Frontal cortex (tissue), 4 donors: ENCODE measurements at places on chromosomes 6 and 20.

DNA sequence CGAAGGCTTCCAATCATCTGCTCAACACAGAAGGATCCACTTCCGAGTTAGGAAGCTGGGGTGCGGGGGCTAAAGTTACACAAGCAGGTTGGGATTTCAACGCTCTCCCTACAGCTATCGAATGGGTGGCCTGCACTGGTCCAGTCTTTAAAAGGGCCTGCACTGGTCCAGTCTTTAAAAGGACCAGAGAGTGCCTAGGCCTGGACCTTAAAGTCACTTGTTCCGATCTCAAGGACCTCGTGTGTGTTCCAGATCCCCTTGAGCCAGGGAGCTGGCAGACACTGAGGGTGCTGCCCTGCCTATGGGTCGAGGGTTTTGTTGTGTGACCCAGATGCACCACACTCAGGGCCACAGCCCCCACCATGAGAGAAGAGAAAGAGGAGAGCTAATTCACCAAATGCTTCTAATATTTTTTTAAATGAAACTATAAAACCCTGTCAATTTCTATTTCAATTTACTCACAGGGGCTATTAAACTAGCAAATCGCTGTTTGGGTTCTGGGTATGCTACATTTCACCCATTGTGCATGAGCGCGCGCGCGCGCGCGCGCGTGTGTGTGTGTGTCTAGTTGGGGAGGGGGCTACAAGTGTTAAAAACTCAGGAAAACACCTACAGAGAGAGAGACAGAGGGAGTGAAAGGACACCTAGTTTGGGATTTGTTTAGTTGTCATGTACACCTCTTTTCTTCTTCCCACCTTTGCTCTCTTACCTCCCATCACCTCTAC lies 7.5 kb downstream of the TFAP2B start:
- no peak for DNase-seq

DNA sequence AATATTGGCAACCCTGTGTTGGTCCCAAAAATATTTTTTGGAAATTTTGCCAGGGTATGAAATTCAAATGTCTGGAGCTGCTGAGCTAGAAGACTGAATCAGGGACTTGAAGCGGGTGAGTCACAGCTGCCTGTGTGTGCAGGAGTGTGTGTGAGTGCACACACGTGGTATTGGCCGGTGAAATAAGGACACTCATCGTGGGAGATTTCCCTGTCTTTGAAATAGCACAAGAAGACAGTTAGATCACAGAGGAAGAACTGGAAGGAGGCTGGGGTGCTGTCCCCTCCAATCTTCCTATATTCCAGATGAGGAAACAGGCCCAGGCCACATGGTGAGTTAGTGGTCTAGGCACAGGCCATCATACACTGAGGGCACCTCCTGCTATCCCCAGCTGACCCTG lies 123.8 kb upstream of the MLN start:
- DNase-seq: peak; percentile 64

DNA sequence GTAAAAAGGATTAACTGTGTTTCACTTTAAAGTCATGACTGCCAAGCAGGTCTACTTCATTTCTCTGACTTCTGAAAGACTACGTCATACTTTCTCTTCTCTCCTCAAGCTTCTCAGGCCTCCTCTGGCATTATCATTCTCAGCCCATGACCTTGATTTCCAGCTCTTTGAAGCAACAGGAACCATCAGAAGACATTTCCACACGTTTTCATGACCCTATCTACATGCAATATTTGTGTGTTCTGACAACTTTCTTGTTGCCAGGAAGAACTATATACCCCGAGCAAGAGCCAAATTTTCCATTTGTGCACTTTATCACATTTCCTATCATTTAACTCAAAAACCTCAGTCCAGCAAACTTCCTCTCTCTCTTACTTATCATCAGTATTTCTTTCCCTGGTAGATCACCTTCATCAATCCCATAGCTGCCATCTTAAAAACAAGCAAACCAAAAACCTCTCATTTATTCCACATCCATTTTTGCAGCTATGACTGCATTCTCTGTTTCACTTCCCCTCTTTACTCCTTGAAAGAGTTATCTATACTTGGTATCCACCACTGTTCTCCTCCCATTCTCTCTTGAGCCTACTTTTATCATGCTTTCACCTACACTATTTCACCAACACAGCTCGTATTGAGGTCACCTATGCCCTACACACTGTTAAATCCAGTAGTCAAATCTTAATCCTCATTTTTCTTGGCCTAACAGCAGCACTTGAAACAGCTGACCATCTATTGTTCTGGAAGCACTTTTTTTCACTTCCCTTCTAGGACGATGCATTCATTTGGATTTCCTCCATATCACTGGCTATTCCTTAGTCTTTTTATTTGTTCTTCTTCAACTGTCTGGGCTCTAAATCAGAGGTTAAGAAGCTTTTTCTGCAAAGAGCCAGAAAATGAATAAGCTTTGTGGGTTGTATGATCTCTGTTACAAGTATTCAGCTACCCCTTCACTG lies 47.1 kb downstream of the STX7 start:
- no peak for DNase-seq

- DNase-seq: no peak
Measured at GRCh38 chr20:301886-302848, 4.8 kb downstream of the ZCCHC3 start.

GRCh38 chr20:37011147-37011546 lies 59.6 kb upstream of the SAMHD1 start:
- no peak for DNase-seq

- no peak for DNase-seq
Measured at GRCh38 chr20:9149087-9149486, 80.2 kb downstream of the PLCB4 start.

DNA sequence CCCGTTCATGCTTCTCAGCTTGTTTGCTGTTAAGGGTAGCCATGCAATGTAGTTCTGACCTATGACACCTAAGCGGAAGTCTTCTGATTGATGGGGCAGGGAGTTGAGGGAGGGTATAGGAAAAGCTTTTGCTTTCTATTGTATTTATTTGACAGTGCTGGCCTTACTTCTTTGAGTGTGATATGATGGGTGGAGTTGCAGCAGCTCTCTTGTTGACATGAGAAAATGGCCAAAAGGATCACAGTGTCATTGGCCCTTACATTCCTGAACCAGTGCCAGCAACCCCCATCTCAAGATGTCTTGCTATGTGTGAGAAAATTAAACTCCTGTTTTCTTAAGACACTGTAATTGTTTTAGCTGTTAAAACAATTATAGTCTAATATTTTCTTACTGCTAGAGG lies 117.5 kb downstream of the SAMD5 start:
- no peak for DNase-seq

GRCh38 chr6:143612186-143612585 lies 65.6 kb upstream of the PHACTR2 start:
- no peak for DNase-seq

- no peak for DNase-seq
Measured at GRCh38 chr6:159959165-159959975, 9.5 kb upstream of the IGF2R start.

- DNase-seq: no peak
Measured at GRCh38 chr20:50379049-50379990, 130.9 kb upstream of the PTPN1 start.

- DNase-seq: no peak
Measured at GRCh38 chr20:40960101-40960500, 68.5 kb upstream of the TOP1 start.

- DNase-seq: no peak
Measured at GRCh38 chr6:89527634-89528033, 94.7 kb downstream of the ANKRD6 start.

DNA sequence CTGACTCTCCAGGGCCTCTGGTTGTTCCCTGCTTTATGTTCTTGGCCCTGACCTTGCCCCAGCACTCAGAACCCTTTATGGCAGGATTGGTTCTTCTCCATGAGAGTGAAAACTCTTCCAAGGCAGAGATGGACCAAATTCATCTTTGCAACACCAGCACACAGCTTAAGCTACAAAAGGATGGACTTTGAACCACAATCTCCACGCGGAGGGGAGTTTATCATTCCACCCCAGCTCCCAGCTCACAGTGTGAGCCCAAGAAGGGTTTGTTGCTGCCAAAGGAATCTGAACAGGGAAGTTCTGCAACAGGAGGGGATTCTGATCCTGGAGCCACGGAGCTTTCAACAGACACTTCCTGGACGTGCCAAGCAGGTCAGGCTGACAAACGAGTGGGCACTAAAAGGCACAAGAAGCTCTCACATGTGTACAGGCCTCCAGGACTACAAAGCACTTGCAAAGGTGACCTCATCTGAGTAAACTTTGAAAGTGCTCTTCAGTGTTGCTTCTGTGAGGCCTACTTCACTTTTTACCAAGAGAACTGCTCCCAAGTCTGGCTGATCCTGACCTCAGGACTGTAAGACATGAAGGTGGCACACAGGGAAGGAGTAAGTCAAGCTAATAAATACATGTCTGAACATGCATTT lies 8.9 kb downstream of the FITM2 start:
- DNase-seq: no peak

DNA sequence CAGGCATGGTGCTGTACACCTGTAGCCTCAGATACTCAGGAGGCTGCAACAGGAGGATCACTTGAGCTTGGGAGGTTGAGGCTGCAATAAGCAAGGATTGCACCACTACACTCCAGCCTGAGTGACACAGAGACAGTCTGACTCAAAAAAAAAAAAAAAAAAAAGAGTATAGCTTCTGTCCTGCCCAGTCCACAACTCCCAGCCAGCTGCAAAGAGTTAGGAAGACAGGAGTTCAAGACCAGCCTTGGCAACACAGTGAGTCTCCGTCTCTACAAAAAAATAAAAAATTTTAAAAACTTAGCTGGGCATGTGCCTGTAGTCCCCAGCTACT lies 28.3 kb upstream of the TLDC2 start:
- no peak for DNase-seq

- no peak for DNase-seq
Measured at GRCh38 chr20:20827992-20828597, 115.7 kb upstream of the RALGAPA2 start.

DNA sequence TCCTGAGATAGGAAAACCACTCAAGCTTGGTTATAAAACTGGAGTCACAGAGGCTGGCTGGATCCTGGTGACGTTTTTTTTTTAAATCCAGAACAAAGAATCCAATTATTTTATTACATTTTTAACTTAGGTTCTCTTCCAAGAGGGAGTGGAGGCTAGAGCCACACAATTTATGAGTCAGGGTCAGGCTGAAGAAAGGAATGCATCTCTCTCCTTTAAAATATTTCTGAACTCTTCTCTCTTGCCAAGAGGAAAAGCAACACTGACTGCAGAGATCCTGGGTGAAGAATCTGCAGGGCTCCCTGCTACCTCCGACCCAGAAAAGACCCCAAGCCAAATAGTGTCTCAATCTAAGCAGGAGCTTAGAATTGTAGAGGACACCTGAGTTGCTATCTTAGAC lies 88.5 kb upstream of the SSTR4 start:
- no peak for DNase-seq

- no peak for DNase-seq
Measured at GRCh38 chr6:142374965-142375733, 73.3 kb downstream of the ADGRG6 start.

GRCh38 chr6:22473991-22474682 lies 95.2 kb upstream of the HDGFL1 start:
- no peak for DNase-seq

DNA sequence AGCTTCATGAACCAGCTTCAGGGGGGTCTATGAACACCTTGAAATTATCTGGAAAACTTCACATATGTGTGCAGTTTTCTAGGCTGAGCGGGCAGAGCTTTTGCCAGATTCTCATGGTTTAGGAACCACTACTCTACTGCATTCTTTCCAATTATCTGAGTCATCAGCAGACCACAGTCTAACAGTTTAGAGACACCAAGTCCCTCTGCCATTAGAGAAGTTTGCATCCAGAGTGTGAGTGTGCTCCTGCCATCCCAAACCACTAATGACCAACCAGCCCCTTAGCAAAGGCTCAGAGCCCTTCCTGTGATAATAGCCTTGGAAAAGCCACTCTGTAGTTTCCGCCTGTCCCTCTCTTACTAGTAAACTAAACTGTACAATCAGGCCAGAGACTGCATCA lies 96.8 kb downstream of the PHACTR1 start:
- DNase-seq: no peak

DNA sequence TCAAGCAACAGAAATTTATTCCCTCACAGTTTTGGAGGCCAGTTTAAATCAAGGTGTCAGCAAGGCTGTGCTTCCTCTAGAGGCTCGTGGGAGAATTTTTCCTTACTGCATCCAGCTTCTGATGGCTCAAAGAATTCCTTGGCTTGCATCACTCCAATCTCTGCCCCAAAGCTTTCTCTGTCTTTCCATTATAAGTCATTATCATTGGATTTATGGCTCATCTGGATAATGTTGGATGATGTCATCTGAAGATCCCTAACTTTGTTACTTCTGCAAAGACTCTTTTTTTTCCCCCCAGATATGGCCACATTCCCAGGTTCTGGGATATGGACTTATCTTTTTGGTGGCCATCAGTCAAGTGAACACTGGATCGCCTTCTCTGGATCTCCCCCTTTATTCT lies 146.3 kb upstream of the B3GAT2 start:
- DNase-seq: no peak

- DNase-seq: no peak
Measured at GRCh38 chr6:143872201-143872600, 7.9 kb downstream of the ZC2HC1B start.

- DNase-seq: no peak
Measured at GRCh38 chr6:99802396-99803031, 191.5 kb downstream of the MCHR2 start.

DNA sequence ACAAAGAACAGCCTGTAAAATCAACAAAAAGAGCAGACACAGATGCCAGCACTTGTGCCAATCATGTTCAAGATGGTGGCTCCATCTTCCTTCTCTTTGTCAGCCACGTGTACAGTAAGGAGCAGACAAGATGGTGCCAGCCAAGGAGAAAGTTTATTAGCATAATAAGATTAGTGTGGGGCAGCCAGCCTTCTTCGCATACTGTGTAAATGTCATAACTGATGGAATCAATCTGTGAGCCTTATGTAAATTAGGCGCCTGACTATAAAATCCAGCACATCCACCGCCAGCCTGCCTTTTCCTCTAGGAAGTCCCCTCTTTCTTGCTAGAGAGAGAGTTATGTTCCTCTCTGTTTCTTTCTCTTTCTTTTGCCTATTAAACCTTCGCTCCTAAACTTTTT lies 99.7 kb upstream of the RALGAPA2 start:
- DNase-seq: no peak

DNA sequence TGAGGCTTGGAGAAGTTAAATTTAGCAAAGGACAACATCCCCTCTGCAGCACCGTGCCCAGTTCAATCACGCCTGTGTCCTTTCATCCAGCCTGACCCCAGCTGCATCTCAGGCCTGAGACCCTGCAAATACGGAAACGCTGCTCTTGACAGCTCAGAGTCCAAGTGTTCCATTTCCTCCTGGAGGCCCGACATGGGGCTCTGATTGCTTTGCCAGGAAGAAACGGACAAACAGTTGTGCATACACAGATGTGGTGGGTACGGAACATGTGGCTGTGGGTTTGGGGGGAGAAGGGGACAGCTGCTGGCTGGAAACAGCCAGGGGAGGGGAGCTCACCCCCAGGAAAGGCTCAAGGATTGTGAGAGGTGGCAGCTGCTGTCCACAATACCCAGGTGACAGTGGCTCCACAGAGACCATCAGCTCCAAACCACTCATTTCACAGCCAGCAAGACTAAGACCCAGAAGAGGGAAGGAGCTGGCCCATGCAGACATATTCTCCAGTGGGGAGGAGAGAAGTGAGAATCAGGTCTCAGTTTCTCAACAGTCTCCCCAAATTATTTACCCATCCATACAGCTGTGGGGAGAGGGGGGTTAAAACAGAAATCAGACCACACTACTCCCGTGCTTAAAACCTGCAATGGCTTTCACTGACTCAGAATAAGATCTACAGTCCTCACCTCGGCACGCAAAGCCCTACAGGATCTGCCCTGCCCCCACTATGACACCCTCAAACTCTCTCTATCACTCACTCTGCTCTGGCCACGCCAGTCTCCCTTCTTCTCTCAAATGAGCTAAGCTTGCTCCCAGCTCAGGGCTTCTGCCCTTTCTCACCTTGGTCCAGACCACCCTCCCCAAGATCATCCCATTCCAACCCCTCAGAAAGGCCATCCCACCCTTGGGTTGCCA lies 89.1 kb downstream of the PREX1 start:
- no peak for DNase-seq
